ENCODE measurements at places on chromosomes 5 and 9. TPM values are rescaled to one million over a fixed set of nuclear protein-coding genes. Genes with fewer than 3 reads are reported as not detected.

Gene NME5
- total RNA-seq = 0.74 TPM

- H3K27ac ChIP-seq = peak overlapping the region; percentile 90
- H3K27me3 ChIP-seq = peaks cover 7% of the 10 kb centered on the region
- H3K4me3 ChIP-seq = 0 out of 2 replicates have a peak overlapping the region, but pooled peaks have one; percentile 0
- H3K4me1 ChIP-seq = peaks cover 49% of the 10 kb centered on the region
These were observed 5.4 kb upstream of the CCIN start for GRCh38 chr9:36163786-36164170.

DNA sequence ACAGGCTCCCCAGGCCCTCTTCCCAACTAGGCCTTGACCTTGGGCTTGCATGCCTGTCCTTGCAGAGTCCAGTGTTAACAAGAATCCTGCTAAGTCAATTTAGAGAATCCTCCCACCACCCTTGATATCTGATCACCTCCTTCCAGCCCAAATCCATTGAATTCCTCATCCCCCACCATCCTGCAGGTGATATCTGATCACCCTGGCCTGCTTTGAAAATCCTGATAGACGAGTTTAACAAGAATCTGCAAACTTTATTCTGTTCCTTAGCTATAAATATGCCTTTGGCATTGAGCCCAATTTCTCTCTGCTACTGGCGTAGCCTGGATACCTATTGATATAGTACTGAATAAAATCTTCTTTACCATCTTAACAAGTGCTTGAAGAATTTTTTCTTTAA, 125.5 kb downstream of the DIRAS2 start:
- no peaks in the 10 kb centered on the region for H3K27me3 ChIP-seq
- H3K4me1 ChIP-seq = peaks cover 31% of the 10 kb centered on the region
- no peaks in the 10 kb centered on the region for H3K36me3 ChIP-seq
- no peak overlapping the region for H3K4me3 ChIP-seq
- no peak overlapping the region for H3K27ac ChIP-seq
- no peak for DNase-seq

DNA sequence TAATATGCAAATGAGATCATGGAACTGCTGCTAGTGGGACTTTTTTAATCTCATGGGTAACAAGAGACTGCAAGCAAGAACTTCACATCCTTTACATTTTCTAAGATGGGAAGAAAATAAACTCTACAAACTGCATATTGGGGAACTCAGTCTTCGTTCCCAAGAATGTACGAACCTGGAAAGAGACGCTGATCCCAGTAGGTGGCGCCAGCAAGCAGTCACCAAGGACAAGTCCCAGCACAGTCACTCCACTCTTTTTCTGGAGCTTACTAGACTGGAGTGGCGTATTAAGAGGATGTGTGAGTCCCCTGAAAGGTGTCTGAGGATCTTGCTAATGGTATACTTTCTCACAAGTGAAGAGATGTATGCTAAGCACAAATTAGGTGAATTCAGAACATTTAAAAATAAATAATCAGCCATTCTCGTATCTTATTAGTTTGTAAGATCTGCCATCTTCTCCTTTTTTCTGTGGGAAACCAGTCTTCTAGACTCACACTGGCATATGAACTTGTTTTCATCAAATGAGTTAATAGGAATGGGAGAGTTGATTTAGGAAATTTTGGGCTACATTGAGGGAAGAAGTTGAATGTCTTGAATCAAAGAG, 16.0 kb upstream of the PUM3 start:
- H3K36me3 ChIP-seq = no peaks in the 10 kb centered on the region
- H3K27ac ChIP-seq = no peak overlapping the region
- peaks cover 4% of the 10 kb centered on the region for H3K4me1 ChIP-seq
- peaks cover 6% of the 10 kb centered on the region for H3K27me3 ChIP-seq

DNA sequence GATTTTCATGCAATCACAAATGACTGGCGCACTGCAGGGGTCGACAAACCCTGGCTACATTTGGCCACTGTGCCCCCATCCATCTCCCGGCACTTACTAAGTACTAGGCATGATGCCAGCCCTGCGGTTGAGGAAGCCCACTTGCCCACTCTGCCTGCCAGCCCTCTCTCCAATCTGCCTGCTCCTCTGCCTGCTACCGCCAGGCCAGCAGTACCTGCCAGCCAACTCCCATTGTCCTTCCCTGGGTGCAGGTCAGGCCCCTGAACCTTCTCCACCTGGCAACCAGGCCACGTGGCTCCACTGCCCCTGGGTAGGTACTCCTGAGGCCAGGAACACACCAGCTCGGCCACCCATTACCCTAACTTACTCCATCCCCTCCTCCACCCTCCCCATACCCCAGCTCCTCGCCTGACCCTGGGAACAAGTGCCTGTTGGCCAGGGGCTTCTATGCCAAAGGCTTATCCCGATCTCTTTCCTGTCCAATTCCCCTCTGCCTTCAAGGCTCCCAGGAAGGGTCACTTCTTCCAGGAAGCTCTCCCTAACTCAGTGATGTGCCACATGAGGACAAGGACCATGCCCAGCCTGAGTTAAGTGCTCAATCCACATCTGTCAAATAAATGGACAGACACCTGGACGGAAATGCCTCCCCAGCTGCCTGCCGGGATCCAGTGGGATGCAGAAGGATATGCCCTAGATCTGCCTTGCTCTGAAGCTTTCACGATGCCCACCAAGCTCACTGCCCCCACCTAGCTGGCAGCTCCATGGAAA, 6.6 kb downstream of the EEIG1 start:
- no peaks in the 10 kb centered on the region for H3K27me3 ChIP-seq
- H3K4me3 ChIP-seq = no peak overlapping the region
- DNase-seq = no peak
- peaks cover 78% of the 10 kb centered on the region for H3K4me1 ChIP-seq

Gene NFIB
- 12.5 TPM for total RNA-seq

DNA sequence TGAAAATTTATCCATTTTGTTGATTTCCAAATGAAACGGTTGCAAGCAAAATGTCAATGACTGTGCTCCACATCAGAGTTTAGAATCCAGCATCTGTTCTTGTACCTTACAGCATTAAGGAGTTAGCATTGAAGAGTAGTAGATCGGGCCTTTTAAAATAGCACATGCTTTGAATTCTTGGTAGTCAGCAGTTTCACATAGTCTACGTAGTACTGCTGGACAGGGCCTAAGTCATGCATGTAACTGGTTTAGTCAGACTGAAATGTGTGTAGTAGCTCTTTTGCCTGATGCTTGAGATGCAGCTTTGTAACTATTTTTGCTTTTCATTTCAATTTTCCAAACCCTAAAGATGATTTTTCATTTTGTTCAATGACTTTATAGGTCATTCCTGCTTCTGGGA, 19.8 kb downstream of the LECT2 start:
- no peaks in the 10 kb centered on the region for H3K4me1 ChIP-seq
- DNase-seq = no peak
- H3K4me3 ChIP-seq = no peak overlapping the region
- H3K36me3 ChIP-seq = no peaks in the 10 kb centered on the region
- peaks cover 41% of the 10 kb centered on the region for H3K27me3 ChIP-seq

GRCh38 chr5:135667673-135668072, 88.9 kb upstream of the CXCL14 start:
- H3K36me3 ChIP-seq = no peaks in the 10 kb centered on the region
- H3K4me3 ChIP-seq = no peak overlapping the region
- H3K4me1 ChIP-seq = no peaks in the 10 kb centered on the region

GRCh38 chr5:58505502-58505901, 14.3 kb downstream of the GAPT start:
- no peak for DNase-seq
- no peak overlapping the region for H3K27ac ChIP-seq
- no peaks in the 10 kb centered on the region for H3K36me3 ChIP-seq
- H3K27me3 ChIP-seq = no peaks in the 10 kb centered on the region
- H3K4me3 ChIP-seq = no peak overlapping the region

- peak overlapping the region; percentile 23 for H3K27ac ChIP-seq
- no peak overlapping the region for H3K4me3 ChIP-seq
- peaks cover 78% of the 10 kb centered on the region for H3K36me3 ChIP-seq
- no peak for DNase-seq
These were observed 9.3 kb upstream of the FGF18 start for GRCh38 chr5:171410181-171410580.

Gene TRIM14
- 18.4 TPM for total RNA-seq

DNA sequence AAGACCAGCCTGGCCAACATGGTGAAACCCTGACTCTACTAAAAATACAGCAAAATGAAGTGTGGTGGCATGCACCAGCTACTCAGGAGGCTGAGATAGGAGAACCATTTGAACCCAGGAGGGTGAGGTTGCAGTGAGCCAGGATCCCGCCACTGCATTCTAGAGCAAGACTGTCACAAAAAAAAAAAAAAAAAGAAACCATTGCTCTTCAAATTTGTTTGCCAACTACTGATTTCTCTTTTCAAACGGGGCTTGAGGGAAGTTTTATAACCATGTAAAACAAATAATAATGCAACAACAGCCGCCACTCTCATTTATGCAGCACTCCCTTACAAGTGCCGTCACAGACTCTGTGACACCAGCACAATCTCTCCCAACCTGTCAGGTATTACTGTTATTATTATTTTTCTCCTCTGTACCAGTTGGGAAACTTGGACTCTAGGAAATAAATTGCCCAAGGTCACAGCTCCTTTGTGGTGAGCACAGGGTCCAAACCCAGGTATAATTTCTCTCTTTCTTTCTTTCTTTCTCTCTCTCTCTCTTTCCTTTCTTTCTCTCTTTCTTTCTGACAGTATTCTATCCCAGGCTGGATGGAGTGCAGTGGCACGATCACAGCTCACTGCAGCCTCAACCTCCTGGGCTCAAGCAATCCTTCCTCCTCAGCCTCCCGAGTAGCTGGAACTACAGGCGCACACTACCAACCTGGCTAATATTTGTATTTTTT, 25.4 kb downstream of the SERINC5 start:
- peaks cover 59% of the 10 kb centered on the region for H3K4me1 ChIP-seq
- peaks cover 5% of the 10 kb centered on the region for H3K36me3 ChIP-seq
- no peaks in the 10 kb centered on the region for H3K27me3 ChIP-seq

Gene WDR38
- not detected for total RNA-seq

GRCh38 chr5:100595152-100595811, 60.1 kb downstream of the FAM174A start:
- H3K4me1 ChIP-seq = no peaks in the 10 kb centered on the region
- no peaks in the 10 kb centered on the region for H3K27me3 ChIP-seq
- H3K36me3 ChIP-seq = no peaks in the 10 kb centered on the region
- H3K4me3 ChIP-seq = no peak overlapping the region
- DNase-seq = no peak
- H3K27ac ChIP-seq = no peak overlapping the region

DNA sequence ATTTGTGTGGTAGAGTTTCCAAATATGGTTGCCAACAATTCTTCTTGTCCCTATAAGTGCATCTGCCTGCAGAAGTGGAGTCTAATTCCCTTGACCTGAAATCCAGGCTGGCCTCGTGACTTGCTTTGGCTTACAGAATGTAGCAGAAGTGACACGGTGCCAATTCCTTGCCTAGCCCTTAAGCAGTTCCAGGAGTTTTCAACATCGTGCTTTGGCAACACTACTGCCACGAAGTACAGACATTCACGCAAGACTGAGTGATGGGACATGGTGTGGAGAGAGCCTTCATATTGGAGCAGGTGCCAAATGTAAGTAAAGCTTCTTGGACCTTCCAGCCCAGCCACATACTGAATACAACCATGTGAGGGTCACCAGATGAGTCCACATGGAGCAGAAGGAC, 92.9 kb upstream of the NEK6 start:
- DNase-seq = no peak
- H3K4me1 ChIP-seq = no peaks in the 10 kb centered on the region
- peaks cover 5% of the 10 kb centered on the region for H3K27me3 ChIP-seq
- no peak overlapping the region for H3K27ac ChIP-seq
- H3K4me3 ChIP-seq = no peak overlapping the region

DNA sequence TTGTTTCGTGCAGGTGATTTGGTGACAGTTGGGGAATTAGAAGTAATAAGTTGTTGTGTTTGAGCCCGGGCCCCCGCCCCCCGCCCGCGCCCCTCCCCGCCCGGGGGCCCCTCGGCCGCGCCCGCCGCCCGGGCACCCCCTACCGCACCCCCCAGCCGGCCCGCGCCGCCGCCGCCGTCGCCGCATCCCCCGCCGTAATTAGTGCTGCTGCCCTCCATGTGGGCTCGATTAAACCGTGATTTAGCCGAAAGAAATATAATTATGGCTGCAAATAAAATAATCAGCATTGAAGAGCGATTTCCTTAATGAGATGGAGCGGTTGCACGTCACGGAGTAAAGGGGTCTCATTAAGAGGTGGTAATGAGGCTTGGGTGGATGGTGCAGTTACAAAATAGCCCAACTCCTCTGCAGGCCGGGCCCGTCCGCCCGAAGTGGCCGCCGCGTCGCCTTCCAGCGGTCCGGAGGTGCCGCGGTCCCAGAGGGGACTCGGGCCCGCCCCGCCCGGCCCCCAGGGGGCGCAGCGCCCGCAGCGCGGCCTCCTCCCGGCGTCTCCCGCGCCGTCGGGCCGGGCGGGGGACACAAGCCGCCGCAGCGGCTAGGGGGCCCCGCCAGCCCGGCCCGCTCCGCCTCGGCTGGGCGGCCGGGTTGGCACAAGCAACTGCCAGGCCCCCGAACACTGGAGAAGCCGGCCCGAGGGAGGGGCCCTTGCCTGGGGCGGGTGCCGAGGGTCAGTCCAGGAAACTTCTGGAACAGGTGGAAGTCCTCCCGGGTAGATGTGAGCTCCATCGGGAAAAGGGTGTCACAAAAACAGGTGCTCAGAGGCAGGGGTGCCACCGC, 6.9 kb upstream of the OTP start:
- peak; percentile 69 for DNase-seq
- H3K27ac ChIP-seq = no peak overlapping the region
- peaks cover 99% of the 10 kb centered on the region for H3K27me3 ChIP-seq
- peaks cover 46% of the 10 kb centered on the region for H3K4me1 ChIP-seq
- peak overlapping the region; percentile 62 for H3K4me3 ChIP-seq

All from WTC11 (cell line).